ENCODE measurements at places on chromosomes 12 and 14.

- DNase-seq: no peak
Measured at GRCh38 chr12:32742133-32742532, 13.6 kb downstream of the YARS2 start.

DNA sequence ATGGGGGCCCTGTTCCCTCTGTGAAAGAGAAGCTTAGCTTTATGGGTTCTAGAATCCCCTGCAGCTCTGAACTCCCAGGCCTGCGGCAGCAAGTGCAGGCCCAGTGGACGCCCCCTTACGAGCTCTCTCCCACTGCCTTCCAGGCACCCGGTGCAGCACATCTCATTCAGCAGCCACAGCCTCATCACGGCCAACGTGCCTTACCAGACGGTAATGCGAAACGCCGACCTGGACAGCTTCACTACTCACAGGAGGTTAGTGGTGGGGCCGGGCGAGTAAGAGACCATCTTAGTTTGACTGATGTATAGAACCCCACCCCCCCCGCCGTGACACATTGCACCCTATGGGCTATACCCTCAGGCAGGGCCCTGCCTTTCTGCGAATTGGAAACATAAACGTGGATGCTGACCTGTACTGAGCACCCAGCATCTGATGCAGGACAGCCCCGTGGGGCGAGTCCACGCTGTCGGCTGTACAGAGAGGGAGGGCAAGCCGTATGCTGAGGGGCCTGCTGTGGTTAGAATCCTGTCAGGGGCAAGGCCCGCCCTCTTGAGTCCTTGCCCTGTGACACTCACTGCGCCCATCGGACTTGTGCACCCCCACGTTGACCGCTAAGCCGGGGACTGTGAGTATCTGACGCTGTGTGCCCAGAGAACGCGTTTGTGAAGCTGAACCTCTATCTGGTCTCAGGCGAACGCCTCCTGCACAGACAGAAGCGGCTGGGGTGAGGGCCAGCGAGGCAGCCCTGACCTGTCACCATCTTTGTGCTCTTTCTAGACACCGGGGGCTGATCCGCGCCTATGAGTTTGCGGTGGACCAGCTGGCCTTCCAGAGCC, 71.7 kb downstream of the TESC start:
- no peak for DNase-seq

DNA sequence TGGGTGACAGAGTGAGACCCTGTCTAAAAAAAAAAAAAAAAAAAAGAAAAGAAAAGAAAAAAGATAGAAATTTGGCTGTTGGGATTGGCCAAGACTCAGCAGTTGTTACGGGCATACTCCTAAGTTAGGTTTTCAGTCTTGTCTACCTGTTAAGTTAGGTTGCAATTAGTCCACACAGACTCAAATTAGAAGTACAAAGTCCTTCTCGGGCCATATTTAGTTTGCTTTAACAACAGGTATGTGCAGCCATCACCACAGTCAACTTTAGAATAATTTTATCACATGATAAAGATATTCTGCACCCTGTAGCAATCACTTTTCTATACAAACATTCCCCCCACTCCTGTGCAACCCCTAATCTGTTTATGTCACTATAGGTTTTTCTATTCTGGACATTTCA, 85.2 kb downstream of the WNK1 start:
- no peak for DNase-seq

GRCh38 chr12:12397184-12397583, 40.3 kb downstream of the BORCS5 start:
- DNase-seq: no peak

DNA sequence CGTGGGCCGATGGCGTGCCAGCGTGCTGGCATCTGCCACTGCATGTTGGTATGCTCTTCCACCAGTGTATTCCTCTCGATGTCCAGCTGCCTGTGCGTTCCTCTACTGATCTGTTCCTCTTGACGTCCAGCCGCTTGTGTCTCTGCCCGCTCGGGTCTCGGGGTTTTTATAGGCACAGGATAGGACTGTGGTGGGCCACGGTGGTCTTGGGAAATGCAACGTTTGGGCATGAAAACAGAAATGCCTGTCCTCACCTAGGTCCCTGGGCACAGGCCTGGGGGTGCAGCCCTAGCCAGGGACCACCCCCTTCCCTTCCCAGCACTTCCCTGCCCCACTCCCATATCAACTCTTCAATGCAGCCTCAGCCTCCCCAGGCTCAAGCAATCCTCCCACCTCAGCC, 10.3 kb upstream of the GALNT6 start:
- no peak for DNase-seq

- DNase-seq: no peak
Measured at GRCh38 chr14:32744811-32745445, 193.8 kb upstream of the NPAS3 start.

GRCh38 chr14:21840765-21841164, 167.1 kb upstream of the OR4E1 start:
- DNase-seq: no peak

DNA sequence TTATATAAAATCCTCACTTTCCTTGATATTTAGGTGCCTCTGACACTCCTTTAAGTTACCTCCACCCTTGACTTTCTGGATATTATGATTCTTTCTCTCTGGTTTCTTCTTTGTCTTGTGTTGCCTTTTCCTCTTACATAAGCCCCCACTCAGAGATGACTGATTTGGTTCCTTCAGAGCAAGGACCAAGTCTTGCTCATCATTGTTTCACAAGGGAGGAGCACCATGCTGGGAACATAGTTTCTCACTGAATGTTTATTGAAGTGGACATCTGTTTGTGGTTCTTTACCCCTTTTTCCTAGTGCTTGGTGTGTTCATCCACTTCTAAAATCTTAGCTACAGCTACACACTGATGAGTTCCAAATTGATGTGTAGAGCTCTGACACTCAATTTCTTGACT, 161.3 kb upstream of the PTPRQ start:
- no peak for DNase-seq

GRCh38 chr14:75976826-75977581, 4.8 kb downstream of the TGFB3 start:
- DNase-seq: no peak

DNA sequence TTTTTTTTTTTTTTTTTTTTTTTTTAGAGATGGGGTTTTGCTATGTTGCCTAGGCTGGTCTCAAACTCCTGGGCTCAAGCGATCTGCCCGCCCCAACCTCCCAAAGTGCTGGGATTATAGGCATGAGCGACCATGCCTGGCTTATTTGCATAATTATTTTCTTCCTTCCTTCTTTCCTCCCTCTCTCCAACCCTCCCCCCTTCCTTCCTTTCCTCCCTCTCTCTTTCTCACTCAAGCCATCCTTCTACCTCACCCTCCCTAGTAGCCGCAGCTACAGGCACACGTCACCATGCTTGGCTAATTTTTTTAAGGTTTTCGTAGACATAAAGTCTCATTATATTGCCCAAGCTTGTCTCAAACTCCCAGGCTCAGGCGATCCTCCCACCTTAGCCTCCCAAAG, 83.8 kb downstream of the PEBP1 start:
- DNase-seq: no peak

- DNase-seq: no peak
Measured at GRCh38 chr12:71892059-71892458, 46.6 kb upstream of the TPH2 start.
